ENCODE measurements at places on chromosomes 2 and 18. TPM values are rescaled to one million over a fixed set of nuclear protein-coding genes. Genes with fewer than 3 reads are reported as not detected.

GRCh38 chr2:212712466-212712865, 173.9 kb upstream of the ERBB4 start:
- no peak for DNase-seq

- no peak for DNase-seq
Measured at GRCh38 chr2:206457188-206457634, 13.9 kb downstream of the ADAM23 start.

DNA sequence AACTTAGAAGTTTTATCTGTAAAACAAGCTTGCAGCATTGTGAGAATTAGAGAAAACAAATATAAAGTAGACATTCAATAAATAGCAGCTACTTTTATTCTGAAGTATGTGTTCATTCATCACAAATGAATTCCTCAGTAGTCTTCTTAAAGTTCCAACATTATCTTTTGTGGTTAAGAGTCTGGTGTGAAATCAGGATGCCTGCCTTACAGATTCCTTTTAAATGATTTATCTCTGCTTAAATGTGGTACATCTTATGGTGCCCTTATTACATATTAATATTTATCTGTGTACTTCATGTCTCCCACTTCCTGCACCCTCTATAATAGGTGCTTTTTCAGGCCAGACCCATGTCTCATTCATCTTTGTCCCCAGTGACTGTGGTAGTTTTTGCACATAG, 595.0 kb downstream of the STK39 start:
- no peak for DNase-seq

DNA sequence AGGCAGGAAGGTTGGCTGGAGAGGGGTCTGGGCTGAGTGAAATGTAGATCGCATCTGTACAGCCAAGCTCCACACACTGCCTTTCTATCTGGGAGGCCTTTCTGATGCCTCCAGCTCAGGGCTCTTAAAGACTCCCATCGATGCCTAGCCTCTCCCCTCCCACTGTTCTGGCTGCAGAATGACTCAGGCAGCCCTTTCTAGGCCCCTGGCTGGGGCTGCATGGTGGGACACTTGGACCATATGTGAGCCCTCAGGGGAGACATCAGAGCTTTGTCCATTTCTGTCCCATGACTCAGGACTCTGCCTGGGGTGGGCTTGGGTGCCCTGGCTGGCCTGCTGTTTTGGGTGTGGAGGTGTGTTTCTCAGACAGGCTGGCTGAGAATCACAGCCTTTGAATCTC, 101.3 kb downstream of the CELF4 start:
- DNase-seq = no peak

DNA sequence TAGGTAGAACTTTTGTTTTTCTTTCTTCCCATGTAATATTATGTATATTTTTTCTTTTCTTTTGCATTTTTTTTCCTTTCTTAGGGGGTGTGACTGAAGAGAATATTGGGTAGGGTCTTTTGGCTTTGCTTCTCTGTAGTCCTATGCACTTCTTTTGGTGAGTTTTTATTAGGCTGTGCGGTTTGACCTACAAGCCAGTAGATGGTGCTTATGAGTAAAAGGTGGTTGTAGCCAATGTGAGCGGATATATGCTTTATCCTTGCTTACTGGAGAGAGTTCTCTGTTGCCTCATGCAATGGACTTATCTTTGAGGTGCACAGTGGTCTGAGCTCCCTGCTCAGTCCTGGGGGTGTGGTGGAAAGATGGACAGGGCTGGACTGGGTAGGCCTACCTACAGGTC, 52.7 kb downstream of the DSEL start:
- DNase-seq = no peak

TIGD1 gene
- 7.9 TPM for total RNA-seq

DNA sequence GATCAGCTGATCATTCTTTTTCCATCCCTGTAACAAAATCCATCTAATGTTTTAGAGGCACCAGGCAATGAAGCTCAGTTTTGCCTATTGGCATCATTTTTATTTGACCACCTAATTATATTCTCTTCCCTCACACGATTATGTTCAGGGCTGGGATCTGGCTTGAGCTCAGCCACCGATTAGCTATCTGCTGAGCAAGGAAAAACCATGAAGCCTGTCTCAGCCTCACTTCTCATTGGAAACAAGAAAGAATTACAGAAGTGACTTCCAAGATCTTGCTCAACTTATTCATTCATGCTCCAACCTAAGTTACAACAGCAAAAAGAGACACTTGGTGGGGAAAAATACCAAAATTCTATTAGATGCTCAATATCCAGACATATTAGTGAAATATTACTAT, 139.0 kb upstream of the SH3BP4 start:
- DNase-seq = no peak

DNA sequence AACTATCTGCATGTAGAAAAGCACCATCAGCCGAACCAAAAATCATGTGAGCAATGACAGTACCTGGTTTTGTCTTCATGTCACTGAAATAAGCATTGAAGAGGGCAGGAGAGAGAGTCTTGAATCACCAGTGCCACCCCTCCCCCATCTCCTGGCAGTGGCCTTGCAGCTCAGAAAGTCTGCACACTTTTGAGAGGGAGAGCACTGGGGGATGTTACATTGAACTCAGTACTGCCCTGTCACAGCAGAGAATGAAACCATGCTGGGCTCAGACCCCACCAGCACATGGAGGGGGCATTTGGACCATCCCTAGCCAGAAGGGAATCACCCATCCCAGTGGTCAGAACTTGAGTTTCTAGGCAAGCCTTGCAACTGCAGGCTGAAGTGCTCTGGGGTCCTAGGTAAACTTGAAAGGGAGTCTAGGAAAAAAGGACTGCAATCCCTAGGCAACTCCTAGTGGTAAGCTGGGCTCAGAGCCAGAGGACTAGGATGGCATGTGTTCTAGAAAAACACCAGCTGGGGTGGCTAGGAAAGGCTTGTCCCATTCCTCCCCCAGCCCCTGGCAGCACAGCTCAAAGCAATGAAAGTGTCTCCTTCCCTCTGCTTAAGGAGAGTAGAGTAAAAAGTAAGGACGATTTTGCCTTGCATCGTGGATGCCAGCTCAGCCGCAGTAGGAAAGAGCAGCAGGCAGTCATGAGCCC, 259.9 kb upstream of the MYT1L start:
- no peak for DNase-seq

GPR45 gene
- total RNA-seq = not detected

- no peak for DNase-seq
Measured at GRCh38 chr2:240437861-240438809, 2.7 kb downstream of the GPC1 start.

KRTCAP3 gene
- 52.9 TPM for total RNA-seq

DNA sequence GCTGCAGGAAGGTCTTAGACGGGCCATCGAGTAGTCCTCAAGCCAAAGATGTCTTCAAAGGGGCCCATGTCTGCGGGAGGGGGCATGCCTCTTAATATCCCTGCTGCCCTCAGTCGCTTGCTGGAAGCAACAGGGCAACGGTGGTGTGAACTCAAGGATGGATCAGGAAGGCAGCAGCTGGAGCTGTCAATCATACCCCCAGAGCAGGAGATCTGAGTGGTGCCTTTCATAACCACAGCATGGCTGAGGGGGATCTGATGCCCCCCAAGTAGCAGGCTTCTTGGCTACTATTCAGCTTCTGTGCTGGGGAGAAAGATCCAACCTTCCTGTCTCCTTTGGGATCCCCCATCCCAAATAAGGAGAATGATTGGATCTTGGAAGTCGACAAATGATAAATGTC, 46.4 kb downstream of the INSIG2 start:
- DNase-seq = no peak

GRCh38 chr2:207635468-207636200, 10.4 kb upstream of the METTL21A start:
- DNase-seq = no peak

DNA sequence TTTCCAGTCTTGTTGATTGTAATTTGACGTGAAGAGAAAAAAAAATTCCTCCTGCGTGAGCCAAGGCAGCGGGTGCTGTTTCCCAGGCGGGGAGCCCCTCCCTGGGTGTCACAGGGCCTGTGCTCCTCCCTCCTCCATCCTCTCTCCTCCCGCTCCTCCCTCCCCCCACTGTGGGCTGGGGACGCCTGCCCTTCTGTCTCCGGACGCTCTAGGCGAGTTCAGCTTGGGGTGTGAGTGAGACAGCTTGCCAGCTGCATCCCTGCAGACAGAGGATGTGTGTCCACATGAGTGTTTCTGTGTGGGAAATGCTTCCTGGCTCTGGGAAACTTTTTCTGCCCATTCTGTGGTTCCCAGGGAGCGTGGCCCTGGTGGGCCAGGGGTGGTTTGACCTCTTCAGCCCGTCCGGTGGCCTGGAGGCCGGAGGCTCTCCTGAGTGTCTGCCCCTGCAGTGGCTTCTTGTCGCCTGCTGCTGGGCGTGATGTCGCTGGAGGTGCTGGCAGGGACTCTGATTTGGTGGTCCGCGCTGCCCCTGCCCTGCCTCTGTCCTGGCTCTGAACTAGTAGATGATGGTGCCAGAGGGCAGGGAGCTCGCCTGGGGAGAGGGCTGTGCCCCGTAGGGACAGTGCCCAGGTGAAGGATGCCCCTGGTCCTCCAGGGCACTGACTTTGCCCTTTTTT, 96.4 kb downstream of the USP40 start:
- DNase-seq = peak; percentile 67

GRCh38 chr2:27158468-27158867, 9.7 kb downstream of the TCF23 start:
- DNase-seq = no peak

GRCh38 chr2:199471443-199472057, 13.8 kb upstream of the SATB2 start:
- no peak for DNase-seq

Measured in ureter (tissue), 1 donor.